ENCODE measurements at places on chromosomes 5 and 9.

- no peak for DNase-seq
Observed at GRCh38 chr5:178125253-178125906, 5.4 kb upstream of the RMND5B start.

DNA sequence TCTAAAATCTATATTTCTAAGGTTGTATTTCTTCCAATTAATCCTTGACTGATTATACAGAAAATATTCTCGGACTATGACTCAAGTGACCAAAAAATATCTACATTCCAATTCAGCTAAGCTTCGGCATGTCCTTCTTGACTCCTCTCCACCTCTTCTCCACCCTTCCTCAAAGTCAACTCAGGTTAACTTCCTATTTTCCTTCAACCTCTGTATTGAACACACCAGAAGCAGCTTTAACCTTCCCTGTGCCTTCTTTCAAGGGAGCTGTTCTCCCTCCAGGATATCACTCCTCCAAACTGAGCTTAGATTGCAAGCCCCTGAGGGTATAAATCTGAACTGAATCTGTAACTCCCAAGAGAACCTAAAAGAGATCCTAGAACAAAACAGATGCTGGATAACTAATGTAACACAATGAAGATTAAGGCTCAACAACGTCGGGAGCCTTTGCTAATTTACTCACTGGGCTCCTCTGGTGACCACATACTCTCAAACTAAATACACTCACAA is 1.1 kb downstream of the SLCO4C1 start:
- DNase-seq = no peak

DNA sequence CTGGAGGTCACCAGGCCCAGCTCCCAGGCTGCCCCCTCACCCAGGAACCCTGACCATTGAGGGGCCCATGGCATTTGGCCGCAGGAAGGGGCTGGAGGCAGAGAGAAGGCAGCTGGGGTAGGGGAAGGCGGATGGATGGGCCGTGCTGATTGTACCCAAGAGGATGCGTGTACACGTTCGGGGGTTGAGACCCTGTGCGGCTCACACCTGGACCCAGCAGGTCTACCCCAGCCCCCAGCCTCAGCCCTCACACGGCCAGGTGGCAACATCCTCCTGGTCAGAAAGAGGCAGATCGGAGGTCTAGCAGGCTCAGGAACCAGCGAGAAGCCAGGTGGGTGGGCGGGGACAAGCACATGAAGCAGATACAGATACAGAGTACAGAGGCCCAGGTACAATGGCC is 33.7 kb downstream of the NACC2 start:
- no peak for DNase-seq

DNA sequence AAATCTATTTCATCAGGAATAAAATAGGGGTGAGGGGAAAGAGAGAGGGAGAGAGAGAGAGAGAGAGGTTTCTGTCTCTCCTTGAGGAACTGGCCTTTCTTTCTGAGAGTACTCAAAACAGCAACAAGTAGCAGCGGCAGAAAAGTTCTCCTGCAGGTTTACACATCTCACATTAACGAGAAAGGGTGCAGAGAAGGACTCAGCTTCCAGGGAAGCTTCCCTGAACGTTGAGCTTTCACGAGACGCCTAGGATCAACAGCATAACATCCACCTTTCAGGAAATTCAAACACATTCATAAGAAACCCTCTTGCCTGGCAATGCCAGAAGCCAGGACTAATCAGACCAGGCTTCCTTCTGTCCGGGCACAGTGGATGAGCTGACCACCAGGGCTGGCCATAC is 162.9 kb downstream of the ZDHHC21 start:
- no peak for DNase-seq

DNA sequence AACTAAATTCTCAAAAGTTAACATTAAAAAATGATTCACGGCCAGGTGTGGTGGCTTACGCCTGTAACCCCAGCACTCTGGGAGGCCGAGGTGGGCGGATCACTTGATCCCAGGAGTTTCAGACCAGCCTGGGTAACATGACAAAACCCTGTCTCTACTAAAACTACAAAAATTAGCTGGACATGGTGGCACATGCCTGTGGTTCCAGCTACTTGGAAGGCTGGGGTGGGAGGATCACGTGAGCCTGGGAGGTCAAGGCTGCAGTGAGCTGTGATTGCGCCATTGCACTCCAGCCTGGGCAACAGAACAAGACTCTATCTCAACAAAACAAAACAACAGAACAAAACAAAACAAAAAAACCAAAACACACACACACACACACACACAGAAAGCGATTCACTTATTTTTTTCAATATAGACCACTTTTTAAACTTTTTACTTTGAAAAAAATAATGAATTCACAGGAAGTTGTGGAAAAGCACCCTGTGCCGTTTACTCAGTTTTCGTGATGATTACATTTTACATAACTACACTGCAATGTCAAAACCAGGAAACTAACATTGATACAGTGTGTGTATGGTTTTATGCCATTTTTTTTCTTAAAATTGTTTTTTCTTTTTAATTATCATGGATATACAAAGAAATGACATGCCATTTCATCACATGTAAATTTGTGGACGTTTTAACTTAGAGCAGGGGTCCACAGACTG is 73.7 kb downstream of the TENT4A start:
- DNase-seq = no peak

DNA sequence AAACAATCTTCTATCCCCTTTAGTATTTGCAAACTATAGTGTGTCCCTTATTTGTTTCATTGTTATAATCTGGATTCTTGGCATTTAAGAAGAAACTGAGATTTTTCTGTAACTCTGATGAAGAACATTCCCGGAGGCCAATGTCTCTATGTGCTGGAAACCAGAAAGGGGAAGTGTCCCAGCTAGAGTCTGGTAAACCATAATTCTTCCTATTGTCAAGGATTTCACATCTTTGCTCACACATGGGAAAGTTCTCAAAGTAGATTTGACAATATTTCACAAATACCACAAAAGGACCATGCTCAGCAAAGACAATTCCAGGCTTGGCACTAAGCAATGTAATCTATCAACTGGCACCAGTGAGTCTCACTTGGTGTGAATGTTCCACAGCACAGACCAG is 146.8 kb downstream of the MUSK start:
- DNase-seq = no peak

DNA sequence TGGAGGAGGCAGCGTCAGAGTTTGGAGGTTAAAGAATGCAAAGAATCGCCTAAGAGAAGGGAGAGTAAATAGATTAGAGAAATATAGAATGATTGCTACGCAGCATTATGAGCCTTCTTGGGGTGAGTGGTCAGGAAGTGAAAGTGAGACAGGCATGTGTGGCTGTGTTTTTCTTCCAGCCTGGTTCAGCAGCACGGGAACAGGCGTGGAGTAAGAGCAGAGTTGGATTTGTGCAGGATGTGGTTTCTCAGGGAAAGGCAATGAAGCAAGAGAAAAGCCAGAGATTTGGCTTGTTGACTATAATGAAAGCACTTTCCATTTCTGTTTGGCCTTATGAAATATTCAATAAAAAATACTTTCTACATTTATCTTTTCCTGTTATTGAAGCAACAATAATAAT is 34.3 kb upstream of the FRMD3 start:
- peak; percentile 4 for DNase-seq

GRCh38 chr5:98464737-98465330 is 308.6 kb upstream of the RGMB start:
- no peak for DNase-seq

GRCh38 chr9:69574057-69574456 is 98.1 kb downstream of the APBA1 start:
- no peak for DNase-seq

- DNase-seq = no peak
Observed at GRCh38 chr5:98121036-98121936, 652.2 kb upstream of the RGMB start.

DNA sequence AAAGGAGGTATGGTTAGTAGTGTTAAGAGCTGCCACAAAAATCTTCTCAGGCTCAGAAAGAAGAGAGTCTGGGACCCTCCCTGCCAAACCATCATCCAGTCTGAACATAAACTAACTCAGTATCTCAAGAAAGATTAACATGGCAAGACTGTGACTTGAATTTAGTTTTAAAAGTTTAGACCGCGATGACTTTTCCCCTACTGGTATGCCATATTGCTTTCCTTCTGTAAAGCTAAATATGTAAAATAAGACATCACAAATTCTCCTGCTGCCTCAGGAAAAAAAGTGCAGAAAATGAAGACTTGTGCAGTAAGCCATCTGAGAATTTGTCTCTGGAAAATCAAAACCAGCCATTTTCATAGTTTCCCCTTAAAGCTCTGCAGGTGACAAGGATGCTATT is 85.2 kb upstream of the STARD4 start:
- DNase-seq = no peak

GRCh38 chr5:43315263-43315662 is 2.1 kb upstream of the HMGCS1 start:
- DNase-seq = no peak

GRCh38 chr5:13276156-13276555 is 668.3 kb downstream of the DNAH5 start:
- DNase-seq = no peak

DNA sequence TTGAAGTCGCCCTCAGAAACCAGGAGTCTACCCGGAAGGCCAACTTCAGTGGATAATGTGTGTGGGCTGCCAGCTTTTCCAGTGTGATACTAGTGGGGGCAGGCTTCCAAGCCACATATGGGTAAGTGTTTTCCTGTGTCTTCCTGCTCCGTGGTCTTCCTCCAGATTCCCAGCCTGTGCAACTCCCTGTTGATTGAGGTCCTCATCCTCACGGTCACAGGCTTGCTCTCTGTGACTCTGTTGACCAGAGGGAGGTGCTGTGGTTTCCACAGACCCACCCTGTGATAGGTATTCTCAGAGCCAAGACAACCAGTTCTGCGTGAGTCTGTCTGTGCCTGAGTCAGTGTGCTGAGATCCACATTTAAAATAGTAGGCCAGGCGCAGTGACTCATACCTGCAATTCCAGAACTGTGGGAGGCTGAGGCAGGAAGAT is 388.0 kb upstream of the IRX2 start:
- no peak for DNase-seq

- DNase-seq = no peak
Observed at GRCh38 chr9:36903541-36904435, 130.3 kb downstream of the PAX5 start.

- no peak for DNase-seq
Observed at GRCh38 chr5:20034717-20035116, 46.7 kb upstream of the CDH18 start.

GRCh38 chr5:147673266-147673665 is 109.3 kb downstream of the JAKMIP2 start:
- no peak for DNase-seq

DNA sequence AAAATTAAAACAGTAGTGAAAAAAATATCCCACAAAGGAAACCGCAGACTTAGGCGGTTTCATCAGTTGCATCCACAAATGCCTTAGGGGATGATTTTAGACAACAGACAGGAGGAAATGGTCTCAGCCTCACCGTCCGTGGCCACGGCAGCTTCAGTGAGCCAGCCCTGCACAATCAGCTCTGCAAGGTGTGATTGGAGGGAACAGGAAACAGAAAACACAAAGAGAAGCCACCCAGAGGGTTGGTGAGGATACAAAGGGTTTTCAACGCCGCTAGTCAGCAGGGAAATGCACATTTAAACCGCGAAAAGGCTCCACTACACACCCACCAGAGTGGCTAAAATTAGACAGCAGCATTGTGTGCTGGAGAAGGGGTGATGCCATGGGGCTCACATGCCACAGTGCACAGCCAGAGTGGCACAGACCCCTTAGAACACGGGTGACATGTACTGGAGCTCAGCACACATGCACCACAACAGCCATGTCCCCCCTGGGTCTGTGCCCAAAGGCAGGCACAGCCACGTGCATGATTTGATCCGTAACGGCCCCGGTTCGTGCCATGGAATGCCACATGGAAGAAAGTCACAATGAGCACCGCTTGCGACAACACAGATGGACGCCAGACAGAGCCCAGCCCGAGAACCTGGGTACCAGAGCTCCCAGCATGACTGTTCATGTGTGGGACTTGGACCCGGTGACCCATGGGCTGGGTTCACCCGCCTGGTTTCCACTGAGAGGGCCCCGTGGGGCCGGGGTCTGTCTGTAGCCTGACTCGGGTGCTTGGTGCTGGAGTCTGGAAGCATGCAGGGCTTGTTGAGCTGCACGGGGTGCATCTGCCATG is 18.3 kb upstream of the TERT start:
- no peak for DNase-seq

DNA sequence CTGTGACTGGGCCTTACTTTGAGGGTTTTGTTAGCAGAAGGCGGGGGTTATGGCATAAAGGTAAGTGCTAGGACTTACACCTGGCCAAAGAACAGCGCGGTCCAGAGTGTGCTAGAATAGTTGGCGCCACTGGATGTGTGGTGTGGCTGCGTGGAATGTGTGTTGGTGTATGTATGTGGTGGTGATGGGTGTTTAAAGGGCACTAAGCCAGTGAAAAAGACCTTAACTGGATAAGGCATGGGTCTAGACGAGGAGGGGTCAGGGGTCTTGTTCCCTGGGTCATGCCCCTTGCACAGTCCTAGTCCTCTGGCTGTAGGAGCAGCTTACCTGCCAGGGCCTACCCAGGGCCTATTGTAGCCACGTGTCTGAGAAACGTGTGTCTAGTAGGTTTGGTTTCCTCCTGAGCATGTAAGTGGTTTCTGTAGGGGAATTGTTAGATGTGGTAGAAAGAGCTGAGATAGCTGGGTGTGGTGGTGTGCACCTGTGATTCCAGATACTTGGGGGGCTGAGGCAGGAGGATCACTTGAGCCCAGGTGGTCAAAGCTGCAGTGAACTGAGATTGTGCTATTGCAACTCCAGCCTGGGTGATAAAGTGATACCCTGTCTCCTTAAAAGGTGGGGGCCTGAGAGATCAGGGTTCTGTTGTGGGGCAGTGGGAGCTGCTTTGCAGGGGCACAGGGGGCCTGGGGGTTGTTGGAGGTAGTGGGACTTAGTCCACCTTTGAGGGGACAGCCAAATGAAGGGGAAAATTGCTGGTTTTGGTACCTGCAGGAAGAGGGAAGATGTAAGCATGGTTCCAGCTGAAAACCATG is 55.2 kb downstream of the HSPA4 start:
- DNase-seq = no peak

- no peak for DNase-seq
Observed at GRCh38 chr9:92931606-92932005, 15.7 kb upstream of the FGD3 start.

DNA sequence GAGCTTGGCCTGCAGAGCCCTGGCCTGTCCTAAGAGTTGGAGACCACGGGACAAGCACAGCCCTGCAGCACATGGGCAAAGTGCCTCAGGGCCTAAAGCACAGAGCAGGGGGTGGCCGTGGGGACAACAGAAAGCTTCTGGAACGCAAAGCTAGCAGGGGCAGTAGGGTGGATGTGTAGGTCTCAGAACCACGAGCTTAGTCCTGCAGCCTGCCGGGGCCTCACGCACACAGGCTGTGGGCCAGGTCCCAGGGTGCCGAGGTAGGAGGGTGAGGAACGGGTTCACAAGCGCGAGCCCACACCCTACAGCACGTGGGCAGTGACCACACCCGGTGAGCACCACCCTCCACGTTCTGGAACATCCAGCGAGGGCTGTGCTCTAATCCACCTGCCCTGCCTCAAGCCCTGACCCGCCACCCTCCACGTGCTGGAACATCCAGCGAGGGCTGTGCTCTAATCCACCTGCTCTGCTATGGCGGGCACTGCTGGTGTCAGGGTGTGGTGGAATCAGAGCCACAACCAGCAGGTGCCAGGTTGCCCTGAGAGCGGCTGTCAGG is 9.3 kb downstream of the CLPTM1L start:
- no peak for DNase-seq

- DNase-seq = no peak
Observed at GRCh38 chr5:97559827-97560598, 377.0 kb upstream of the RIOK2 start.

Data from C1 segment of cervical spinal cord (tissue), 14 donors.